ENCODE measurements at places on chromosomes 6 and 20. TPM values are rescaled to one million over a fixed set of nuclear protein-coding genes. Genes with fewer than 3 reads are reported as not detected.

MICB gene
- 72.1 TPM for total RNA-seq

GRCh38 chr20:33670715-33671499 is 3.3 kb downstream of the NECAB3 start:
- peaks cover 6% of the 10 kb centered on the region for H3K36me3 ChIP-seq
- H3K27ac ChIP-seq = no peak overlapping the region
- H3K27me3 ChIP-seq = no peaks in the 10 kb centered on the region
- H3K4me3 ChIP-seq = no peak overlapping the region
- peaks cover 22% of the 10 kb centered on the region for H3K4me1 ChIP-seq
- DNase-seq = no peak

DNA sequence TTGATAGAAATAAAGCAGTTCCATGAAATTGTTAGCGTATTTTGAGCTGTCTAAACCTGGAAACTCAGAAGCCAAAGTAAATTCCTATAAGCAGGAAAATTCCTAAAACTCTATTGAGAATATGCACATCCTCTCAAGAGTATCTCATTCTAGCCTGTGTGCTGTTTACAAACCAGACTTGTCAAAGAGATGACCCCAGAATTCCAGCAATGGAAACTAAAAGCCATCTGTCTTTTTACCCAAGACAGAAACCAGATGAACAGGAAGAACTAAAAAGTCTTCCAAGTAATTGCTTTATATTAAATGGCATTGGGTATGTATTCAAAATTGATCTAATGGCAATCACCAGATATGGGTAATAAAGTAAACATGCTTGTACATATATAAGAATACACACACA is 92.6 kb downstream of the COL19A1 start:
- no peak overlapping the region for H3K4me3 ChIP-seq
- no peaks in the 10 kb centered on the region for H3K27me3 ChIP-seq
- H3K4me1 ChIP-seq = no peaks in the 10 kb centered on the region
- H3K27ac ChIP-seq = no peak overlapping the region
- no peak for DNase-seq

- DNase-seq = no peak
- H3K4me1 ChIP-seq = peaks cover 3% of the 10 kb centered on the region
- no peak overlapping the region for H3K4me3 ChIP-seq
- H3K36me3 ChIP-seq = peaks cover 2% of the 10 kb centered on the region
- no peaks in the 10 kb centered on the region for H3K27me3 ChIP-seq
Observed at GRCh38 chr6:11141295-11141694, 29.8 kb upstream of the ERVFRD-1 start.
